ENCODE measurements at places on chromosomes 5 and 9. TPM values are rescaled to one million over a fixed set of nuclear protein-coding genes. Genes with fewer than 3 reads are reported as not detected.

GRCh38 chr5:139470821-139471300, at the start of gene SMIM33:
Gene SMIM33, plus strand, starts transcription at chr5:139471004. Its CDS starts 118 bp downstream, at chr5:139471122.
- peaks cover 33% of the 10 kb centered on the region for H3K4me1 ChIP-seq
- no peaks in the 10 kb centered on the region for H3K36me3 ChIP-seq
- H3K27me3 ChIP-seq: peaks cover 4% of the 10 kb centered on the region
- no peak within 1 kb of the TSS for H3K4me3 ChIP-seq
- DNase-seq: no peak
- H3K27ac ChIP-seq: no peak within 1 kb of the TSS

DNA sequence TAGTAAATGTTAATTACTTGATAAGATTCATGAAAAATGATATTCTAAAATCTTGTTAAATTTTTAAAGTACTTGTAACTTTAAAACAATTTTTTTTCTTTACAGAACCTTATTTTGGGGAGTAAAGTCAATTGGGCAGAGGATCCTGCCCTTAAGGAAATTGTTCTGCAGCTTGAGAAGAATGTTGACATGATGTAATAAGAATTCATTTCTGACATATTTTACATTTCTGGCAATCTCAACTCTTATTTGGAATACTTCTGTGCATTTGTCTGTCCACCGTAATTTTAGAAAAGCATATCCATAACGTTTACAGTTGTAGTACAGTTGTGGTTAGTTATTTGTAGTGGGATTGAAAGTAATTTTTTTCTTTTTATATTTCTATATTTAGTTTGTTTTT, 20.2 kb downstream of the CENPH start:
- peaks cover 38% of the 10 kb centered on the region for H3K36me3 ChIP-seq
- no peaks in the 10 kb centered on the region for H3K27me3 ChIP-seq
- H3K4me3 ChIP-seq: no peak overlapping the region
- no peak for DNase-seq
- H3K4me1 ChIP-seq: no peaks in the 10 kb centered on the region
- H3K27ac ChIP-seq: no peak overlapping the region

DNA sequence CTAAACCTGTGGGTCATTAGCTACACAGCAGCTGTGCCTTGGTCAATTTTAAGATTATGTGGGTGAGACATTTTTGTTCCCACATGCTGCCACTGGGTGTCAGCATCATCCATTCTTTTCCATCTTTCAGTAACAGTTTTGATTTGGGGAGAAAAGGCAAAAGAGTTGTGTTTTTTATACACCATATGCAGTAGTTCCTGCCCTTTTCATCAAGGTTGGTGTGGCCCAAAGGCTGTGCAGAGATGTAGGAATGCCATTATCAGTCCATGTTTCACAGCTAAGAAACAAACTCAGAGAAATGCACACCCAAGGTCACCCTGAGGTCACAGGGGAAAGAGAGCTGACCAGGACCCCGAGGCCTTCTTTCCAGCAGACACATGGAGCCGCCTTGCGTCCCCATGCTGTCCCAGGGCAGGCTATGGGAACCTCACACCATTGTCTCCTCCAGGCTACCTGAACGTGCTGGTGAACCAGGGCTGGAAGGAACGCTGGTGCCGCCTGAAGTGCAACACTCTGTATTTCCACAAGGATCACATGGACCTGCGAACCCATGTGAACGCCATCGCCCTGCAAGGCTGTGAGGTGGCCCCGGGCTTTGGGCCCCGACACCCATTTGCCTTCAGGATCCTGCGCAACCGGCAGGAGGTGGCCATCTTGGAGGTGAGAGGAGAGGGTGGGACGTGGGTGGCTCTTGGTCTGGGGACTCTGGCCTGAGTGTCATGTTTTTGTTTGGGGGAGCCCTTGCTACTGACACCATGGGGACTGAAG, 27.8 kb upstream of the GRPEL2 start:
- DNase-seq: no peak
- no peak overlapping the region for H3K4me3 ChIP-seq
- H3K4me1 ChIP-seq: peaks cover 16% of the 10 kb centered on the region
- no peaks in the 10 kb centered on the region for H3K36me3 ChIP-seq
- no peak overlapping the region for H3K27ac ChIP-seq

DNA sequence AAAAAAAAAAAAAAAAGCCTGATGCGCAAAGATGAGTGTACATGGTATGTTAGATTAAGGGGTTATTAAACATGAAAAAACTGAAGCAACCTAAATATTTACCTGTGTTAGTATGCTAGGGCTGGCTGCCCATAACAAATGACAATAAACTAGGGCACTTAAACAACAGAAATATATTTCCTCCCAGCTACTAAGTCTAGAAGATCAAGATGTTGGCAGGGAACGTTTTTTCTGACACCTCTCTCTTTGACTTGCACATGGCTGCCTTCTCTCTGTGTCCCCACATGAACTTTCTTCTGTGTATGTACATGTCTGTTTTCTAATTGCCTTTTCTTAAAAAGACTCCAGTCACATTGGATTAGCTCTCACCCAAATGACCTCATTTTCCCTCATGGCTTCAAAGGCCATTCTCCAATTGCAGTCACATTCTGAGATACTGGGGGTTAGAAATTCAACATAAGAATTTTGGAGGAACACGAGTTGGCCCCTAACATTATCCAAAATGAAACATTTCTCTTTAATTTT, 694.5 kb downstream of the CDH9 start:
- peaks cover 11% of the 10 kb centered on the region for H3K36me3 ChIP-seq
- H3K4me1 ChIP-seq: no peaks in the 10 kb centered on the region
- no peak for DNase-seq

GRCh38 chr9:129556491-129557191, 64.3 kb downstream of the C9orf50 start:
- no peaks in the 10 kb centered on the region for H3K36me3 ChIP-seq
- H3K27ac ChIP-seq: peak overlapping the region; percentile 88
- H3K4me3 ChIP-seq: peak overlapping the region; percentile 49
- peaks cover 10% of the 10 kb centered on the region for H3K27me3 ChIP-seq

GRCh38 chr5:117102591-117102990, 528.0 kb upstream of the SEMA6A start:
- no peak overlapping the region for H3K4me3 ChIP-seq
- H3K36me3 ChIP-seq: no peaks in the 10 kb centered on the region
- no peak for DNase-seq
- peak overlapping the region; percentile 80 for H3K27ac ChIP-seq
- no peaks in the 10 kb centered on the region for H3K27me3 ChIP-seq

DNA sequence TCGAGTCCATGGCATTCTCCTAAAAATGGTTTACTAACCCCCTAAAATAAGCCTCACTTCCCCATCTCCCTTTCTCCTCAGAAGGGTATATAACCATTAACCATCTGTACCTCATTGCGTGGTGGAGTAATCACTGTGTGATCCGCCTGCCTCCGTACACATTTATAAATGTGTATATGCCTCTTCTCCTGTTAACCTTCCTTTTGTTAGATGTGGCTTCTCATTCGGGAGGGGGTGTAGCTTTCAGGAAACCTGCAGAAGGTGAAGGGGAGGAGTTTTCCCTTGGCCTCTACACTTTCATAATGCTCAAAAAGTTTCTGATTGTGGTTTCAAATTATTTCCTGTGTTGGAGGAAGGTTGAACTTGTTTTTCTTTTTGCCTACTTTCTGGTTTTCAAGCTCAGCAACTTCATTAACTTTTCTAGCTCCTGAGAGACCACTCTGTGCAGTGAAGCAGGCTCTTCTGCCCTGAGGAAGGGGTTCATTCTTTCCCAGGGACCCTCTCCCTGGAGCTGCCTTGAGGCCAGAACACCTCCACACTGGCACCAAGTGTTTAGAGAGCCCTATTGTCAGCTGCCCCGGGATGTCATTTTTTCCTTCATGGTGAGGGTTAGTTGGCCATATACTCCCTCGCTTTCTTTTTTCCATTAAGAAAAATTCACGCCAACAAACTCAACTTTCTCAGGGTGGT, 46.9 kb downstream of the RASGRF2 start:
- no peak for DNase-seq
- H3K36me3 ChIP-seq: no peaks in the 10 kb centered on the region
- no peaks in the 10 kb centered on the region for H3K27me3 ChIP-seq
- H3K4me1 ChIP-seq: peaks cover 12% of the 10 kb centered on the region
- H3K27ac ChIP-seq: peak overlapping the region; percentile 10
- H3K4me3 ChIP-seq: no peak overlapping the region

DNA sequence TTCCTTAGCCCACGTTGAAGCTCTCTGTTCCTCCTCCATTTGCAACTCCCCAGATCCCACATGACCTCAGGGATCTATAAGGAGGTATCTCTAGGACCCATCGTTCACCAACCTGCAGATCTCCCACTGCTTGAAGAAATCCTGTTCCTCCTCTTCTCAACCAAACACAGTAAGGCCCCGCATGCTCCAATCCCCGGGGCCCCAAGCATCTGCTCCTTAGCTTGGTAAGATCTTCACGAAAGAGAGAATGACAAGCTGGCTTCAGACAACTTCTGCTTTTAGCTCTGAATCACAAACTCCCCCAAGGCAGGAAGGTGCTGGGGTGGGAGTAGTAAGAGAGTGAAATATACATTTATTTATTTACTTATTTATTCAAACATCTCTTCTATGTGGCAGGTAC, 33.0 kb upstream of the ARHGAP26 start:
- H3K36me3 ChIP-seq: no peaks in the 10 kb centered on the region
- DNase-seq: no peak
- H3K27ac ChIP-seq: no peak overlapping the region

- no peaks in the 10 kb centered on the region for H3K27me3 ChIP-seq
- no peak overlapping the region for H3K27ac ChIP-seq
- no peak overlapping the region for H3K4me3 ChIP-seq
- no peaks in the 10 kb centered on the region for H3K36me3 ChIP-seq
- peaks cover 51% of the 10 kb centered on the region for H3K4me1 ChIP-seq
Observed at GRCh38 chr5:59582746-59583145, 310.8 kb downstream of the PDE4D start.

The ASS1 gene
- total RNA-seq: 95.7 TPM

The ANKRD55 gene
- not detected for total RNA-seq

The OCLN gene
- 70.6 TPM for total RNA-seq

The TRIM36 gene
- 20.0 TPM for total RNA-seq

The PTGDS gene
- 2.9 TPM for total RNA-seq

The PCDHA1 gene
- total RNA-seq: 2.7 TPM

The ZFP37 gene
- total RNA-seq: 5.2 TPM
